CD4-positive, alpha-beta T cell treated with Interleukin-6 for 4 hours (primary cell): ENCODE measurements at places on chromosomes 4 and X.

DNA sequence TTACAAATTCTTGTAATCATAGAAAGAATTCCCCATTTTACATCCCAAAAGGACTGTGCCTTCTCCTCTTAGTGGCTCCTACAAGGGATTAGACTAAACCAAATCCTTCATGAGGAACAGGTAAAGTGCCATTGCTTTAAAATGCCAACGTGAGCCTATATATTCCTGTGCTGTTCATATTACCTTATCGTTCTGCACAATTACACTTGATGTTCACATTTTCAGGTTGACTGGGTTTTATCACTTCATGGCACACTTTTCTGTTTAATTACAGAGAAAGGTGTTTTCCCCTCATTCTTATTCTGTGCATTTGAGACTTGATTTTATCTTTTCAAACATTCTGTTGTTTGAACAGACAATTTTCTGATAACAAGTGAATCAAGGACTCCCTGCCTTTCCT is 645.6 kb upstream of the FTHL17 start:
- no peak for DNase-seq

- no peak for DNase-seq
Measured at GRCh38 chrX:21645431-21645830, 12.7 kb downstream of the KLHL34 start.

DNA sequence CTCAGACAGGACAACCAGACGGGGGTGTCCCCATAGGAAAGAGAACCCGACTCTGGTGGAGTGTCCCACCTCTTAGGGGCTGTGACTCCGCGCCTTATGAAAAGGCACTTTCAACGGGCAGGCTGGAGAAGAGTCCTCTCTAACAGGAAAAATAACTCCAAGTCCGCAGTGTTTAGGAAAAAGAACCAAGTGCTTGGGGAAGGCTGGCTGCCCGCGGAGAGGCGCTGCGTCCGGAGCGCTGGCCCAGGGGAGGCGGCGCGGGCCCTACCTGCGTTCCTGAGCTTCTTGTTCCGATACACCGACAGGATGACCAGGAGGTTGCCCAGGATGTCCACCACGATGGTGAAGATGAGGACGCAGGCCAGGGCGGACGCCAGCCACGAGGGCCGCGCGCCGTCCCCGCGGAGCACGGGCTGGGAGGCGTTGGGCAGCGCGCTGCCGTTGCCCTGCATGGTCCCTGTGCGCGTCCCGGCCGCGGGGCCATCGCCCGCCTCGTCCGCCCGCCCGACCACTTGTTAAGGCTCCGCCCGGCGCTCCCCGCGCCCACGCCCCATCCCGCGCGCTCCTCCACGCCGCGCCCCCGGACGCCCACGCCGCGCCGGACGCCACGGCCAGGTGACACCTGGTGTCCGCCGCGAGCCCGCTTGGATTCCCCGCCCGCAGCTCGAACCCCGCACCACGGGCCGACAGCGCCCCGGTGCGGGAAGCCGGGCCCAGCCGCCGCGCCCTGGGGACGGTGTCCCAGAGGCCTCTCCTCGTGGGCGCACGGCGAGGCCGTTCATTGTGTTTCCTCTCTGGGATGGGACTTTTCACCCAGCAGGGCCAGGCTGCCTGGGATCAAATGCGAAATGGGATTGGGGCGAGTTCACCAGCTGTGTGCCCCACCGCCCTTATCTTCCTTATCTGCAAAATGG is at the start of gene MTNR1A:
TSS of gene MTNR1A (minus strand) at position 654 of the 914 bp plus-strand sequence. CDS start at position 452, 202 bp downstream.
- no peak for DNase-seq

DNA sequence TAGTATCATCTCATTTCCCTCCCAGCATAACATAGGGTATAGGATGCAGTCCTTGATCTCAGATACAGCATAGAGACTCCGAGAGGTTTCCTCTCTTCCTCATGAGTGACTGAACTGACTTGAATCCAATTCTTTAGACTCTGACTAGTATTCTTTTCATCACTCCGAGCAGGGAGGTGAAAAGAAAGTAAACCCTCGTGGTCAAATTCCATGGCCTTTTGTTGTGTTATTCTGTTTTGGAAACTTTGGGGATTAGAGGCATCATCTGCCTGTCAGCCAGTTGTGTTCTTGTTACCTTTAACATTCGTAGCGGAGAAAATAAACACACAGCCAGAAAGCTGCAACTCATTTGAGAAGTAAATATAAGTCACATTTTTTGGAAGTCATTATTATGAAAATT is 206.6 kb downstream of the ARHGAP10 start:
- DNase-seq: no peak
